ENCODE measurements at places on chromosomes 16 and 17.

DNA sequence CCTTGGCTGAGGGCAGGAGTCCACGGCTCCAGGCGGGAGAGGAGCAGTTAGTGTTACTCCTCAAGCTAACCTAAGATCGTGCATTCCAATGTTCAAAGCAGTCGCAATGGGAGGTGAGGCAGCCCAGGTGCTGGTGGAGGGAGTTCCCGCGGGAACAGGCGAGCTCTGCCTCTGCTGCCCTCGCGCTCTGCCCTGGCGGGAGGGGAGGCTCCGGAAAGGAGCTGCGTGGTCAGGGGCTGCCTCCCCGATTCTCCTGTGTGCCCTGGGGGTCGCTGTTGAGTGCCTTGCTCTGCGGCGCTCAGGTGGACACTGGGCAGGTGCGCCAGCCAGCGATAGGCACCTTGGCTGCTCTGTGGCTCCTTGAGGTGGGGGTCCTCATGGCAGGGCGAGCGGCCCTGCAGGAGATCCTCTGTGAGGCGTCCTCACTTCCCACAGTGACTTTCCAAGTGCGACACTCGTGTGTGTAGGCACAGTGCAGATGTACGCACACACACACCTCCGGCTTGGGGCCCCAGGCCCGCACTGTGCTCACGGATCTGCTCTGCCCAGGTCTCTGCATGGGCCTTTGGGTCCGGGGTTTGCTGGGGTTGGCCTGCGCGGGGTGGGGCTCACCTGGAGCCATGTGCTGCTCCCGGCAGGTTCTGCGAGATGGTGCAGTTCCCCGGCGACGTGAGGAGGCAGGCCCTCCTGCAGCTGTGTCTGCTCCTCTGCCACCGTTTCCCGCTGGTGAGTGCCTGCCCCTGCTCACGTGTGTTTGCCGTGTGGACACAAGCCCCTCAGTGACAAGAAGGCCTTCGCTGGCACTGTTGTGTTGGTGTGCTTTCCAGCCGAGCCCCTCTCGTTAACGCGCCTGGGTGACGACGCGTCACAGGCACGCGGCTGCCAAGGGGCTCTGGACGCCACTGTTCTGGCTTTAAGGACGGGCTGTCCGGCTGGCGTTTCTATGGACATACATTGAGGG, 97.9 kb upstream of the ZNF750 start:
- DNase-seq, result no peak

GRCh38 chr17:77444628-77444983, 303.8 kb downstream of the SEC14L1 start:
- DNase-seq, result no peak

- no peak for DNase-seq
Observed at GRCh38 chr16:71343078-71343477, 15.4 kb upstream of the CALB2 start.

GRCh38 chr17:63699638-63700527, at the start of gene LIMD2:
Gene LIMD2, minus strand, starts transcription at chr17:63700125. Its CDS starts 827 bp downstream, at chr17:63699298.
- peak; percentile 92 for DNase-seq

DNA sequence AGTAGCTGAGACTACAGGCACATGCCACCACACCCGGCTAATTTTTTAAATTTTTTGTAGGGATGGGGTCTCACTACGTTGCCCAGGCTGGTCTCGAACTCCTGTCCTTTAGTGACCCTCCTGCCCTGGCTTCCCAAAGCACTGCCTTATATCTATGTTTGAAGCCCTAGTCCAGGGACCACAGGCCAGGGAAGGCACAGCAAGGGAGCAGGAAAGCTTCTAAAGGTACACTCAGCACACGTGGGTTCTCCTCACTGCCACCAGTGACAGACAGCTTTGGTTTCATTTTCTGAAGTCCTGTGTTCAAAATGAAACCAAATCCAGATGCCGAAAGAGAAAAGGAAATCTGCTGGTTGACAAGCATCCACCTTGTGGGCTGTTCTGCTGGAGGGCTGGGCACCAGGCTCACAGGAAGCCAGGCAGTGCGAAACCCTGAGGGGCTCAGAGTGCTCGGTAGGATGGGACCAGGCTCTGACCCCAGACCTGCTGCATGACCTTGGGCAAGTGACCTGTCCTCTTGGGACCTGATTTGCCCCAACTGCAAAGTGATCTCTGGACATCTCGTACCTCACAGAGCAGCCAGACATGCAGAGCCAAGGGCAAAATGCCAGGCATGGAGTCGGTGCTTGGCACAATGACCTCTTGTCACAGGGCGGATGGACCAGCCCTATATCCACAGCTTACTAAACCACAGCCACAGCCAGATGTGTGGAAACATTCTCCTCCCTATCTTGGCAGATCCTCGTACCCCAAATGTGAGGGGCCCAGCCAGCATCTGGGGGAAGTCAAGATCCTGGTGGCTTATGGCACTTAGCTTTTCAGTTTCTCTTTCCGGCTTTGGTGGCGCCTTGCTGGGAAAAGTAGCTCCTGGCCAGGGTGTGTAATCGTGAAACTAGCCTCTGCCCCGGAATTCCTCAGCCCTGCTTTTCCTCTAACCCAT, 2.8 kb upstream of the SOCS1 start:
- DNase-seq, result peak; percentile 75

GRCh38 chr17:77264617-77265230, 124.0 kb downstream of the SEC14L1 start:
- no peak for DNase-seq

GRCh38 chr17:75874323-75875181, 3.8 kb downstream of the TRIM47 start:
- DNase-seq, result no peak

GRCh38 chr17:39402890-39403605, 1.6 kb upstream of the FBXL20 start:
- peak; percentile 55 for DNase-seq

GRCh38 chr16:4376126-4376892, 4.7 kb downstream of the VASN start:
- no peak for DNase-seq

GRCh38 chr16:2086812-2087747, 39.3 kb downstream of the TSC2 start:
- DNase-seq, result no peak

DNA sequence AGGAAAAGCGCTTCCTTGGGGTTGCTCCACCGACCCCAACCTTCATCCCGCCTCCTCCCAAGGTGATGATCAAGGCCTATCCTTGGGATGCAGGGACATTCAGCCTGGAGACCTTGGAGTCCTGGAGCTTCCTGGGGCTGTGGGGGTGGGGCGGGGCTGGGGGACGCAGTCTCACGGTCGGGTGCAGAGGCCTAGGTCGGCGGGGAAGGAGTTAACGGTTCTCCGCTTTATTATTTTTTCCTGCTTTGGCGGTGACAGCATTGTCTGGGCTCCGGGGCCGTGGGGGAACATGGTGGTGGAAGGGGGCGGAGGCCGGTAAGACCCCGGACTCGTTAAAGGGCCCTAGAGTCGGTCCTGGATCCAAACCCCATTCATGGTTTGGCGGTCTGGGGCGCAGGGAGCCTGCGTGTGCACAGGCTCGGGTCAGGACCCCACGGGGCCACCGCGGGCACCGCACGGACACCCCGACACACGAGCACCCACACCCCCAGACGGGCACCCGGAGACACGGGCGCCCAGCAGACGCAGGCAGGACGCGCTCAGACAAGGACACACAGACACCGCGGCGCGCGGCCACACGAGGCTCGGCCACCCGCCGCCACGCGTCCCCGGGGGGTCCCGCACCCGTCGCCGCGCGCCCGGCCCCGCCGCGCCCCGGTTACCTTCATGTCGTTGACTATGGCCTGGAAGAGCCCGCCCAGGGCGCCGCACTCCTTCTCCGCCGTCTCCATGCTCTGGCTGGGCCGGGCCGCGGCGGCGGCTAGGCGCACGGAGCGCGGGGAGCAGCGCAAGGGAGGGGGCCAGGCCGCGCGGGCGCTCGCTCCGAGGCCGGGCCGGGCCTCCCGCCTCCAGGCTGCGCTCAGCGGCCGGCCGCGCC, 554 bp downstream of the MTSS2 start:
- DNase-seq, result no peak

DNA sequence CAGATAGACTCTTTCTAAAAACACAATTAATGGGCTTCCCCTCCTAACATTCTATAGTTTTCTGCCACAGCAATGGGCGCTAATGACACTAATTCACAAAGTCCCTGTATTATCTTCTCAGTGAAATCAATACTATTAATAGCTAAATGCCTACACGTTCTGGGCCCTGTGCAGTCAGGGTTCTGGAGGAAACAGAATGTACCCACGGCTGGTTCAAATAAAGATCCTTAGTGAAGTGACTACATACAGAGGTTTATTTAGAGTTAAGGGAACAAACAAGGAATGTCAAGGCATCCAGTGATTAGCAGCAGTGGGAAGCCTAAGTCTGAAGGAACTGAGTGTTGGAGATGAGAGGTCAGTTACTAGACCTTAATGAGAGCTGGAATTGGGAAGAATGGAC, 43.5 kb upstream of the MTMR4 start:
- DNase-seq, result no peak

GRCh38 chr17:61799812-61800484, 63.4 kb downstream of the BRIP1 start:
- no peak for DNase-seq

DNA sequence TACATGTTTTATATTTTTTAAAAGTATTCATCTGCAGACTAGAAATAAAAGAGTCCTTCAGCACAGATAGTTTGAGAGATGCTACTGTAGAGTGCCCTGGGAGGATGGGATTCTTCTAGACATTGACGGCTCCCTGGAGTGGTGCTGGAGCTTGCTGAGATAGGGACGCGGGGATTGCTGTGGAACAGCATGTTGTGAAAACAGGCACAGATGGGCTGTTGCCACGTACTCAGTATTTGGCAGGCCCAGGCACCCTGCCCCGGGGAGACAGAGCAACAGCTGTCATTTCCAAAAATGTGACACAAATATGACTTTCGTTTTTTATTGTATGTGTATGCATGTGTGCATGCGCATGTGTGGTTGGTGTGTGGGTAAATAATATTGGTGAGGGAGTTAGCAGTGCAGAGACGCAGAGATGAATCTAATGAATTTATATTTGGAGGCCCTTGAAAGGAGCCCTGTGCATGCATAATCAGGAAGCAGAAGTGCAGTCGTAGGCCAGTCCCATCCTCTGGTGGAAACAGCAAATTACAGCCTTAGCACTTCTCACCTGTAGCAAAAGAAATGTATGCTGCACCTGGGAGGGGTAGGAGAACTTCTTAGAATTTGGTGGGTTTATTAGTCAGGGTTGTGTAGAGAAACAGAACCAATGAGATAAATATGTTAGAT, 6.2 kb upstream of the ABCA8 start:
- DNase-seq, result no peak

DNA sequence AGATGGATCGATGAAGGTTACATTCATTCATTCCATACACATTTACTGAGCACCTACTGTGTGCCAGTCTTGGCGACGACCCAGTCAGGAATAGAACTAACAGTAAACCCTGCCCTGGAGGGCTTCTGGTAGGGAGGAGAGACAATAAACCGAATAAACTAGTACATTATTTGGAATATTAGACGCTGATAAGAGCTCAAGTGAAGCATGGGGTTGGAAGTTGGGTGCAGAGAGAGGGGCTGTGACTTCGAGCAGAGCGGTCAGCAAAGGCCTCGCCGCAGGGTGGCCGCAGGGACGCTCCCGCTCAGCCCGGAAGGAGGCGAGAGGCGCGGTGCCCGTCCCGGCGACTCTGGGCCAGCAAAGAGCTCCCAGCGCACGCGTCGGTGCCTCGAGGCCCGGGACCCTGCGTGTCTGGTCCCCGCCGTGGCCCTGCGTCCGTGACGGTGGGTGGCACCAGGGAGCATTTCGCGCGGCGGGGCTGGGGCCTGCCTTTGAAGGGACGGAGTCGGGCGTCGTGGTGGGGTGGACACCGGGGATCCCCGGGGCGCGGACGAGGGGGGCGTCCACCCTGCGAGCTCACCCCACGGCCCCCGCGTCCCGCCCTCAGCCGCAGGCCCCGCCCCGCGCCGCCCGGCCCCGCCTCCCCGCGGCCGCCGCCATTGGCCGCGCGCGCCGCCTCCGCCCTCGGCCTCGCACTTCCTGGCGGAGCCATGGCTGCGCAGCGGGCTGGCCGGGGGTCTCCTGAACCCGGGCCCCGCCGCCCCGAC, at the start of gene KLHL36:
KLHL36 (plus strand) TSS at position 684 of the 767 bp plus-strand sequence. CDS start 2,357 bp downstream, outside the sequence.
- DNase-seq, result peak; percentile 89

GRCh38 chr16:4803401-4803844, 990 bp upstream of the ROGDI start:
- DNase-seq, result no peak

GRCh38 chr17:3704931-3705717, 9.2 kb upstream of the P2RX5 start:
- DNase-seq, result no peak

DNA sequence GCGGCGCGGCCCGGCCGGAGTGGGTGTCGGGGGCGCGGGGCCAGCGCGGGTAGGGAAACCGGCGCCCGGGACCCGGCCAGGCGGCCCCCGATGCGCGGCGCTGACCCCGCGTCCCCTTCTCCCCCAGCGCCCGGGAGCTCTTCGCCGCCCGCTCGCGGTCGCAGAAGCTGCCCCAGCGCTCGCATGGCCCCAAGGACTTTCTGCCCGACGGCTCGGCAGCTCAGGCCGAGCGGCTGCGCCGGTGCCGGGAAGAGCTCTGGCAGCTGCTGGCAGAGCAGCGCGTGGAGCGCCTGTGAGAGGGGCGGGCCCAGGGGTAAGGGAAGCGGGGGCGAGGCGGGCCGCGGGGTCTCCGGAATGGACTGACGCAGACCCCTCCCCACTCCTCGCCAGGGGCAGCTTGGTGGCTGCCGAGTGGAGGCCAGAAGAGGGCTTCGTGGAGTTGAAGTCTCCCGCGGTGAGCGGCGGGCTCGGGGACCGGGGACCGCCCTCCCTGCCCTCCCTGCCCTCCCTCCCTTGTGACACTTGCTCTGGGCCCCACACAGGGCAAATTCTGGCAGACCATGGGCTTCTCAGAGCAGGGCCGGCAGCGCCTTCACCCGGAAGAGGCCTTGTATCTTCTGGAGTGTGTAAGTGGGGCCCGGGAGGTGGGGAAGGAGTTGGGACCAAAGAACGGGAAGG, 430 bp downstream of the TSEN54 start:
- peak; percentile 83 for DNase-seq

DNA sequence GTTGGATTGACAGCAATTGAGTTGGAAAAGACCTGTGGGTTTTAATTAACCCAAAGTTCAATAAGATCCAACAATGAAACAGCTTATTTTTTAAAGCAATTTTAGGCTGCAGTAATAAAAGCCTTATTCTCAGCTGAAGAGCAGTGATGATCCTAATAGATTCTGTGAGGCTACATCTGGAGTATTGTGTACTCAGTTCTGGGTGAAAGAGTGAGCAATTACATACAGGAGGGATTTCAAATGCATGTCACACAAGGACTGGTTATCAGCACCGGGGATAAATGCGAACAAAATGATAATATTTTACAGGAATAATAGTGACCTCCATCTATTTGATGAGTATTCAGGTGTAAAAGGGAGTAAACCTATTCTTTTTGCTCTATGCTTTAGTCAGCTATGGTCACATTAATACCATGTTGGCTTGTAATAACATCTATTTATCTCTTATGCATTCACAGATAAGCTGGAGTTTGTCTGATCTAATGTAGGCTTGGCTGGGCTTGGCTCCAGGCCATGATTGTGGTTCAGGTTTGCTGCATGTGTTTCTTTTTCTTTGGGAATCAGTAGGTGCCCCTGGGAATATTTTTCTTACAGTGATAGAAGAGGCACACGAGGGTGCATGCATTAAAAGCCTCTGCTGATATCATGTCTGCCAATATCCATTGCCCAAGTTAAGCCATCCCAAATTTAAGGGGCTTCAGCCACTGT, 22.2 kb upstream of the TOX3 start:
- no peak for DNase-seq

GRCh38 chr17:44006598-44007345, 2.4 kb downstream of the NAGS start:
- peak; percentile 98 for DNase-seq

Data from activated CD8-positive, alpha-beta memory T cell treated with anti-CD3 and anti-CD28 coated beads for 24 hours (primary cell).